ENCODE measurements at places on chromosomes 16 and 17.

DNA sequence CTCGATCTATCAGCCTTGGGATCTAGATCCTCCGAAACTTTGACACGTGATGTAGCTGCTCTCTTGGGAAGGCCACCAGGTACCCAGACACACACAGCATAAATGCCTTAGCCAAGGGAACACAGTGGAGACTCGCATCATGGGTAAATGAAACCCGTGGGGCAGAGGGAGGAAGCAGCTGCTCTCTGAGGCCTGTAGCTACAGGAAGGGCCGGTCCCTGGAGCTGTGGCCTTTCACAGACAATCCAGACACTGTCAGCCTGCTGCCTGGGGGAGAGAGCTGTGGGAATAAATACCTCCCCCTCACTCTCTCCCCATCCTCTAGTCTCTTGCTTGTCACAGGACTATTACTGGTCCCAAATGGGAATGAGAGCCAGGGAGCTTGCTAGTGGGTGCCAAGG, 351.2 kb downstream of the UTP18 start:
- DNase-seq: no peak

GRCh38 chr17:50144845-50145531, 5.5 kb downstream of the PPP1R9B start:
- DNase-seq: no peak

- DNase-seq: no peak
Measured at GRCh38 chr17:38404174-38404943, 23.9 kb upstream of the ARHGAP23 start.

DNA sequence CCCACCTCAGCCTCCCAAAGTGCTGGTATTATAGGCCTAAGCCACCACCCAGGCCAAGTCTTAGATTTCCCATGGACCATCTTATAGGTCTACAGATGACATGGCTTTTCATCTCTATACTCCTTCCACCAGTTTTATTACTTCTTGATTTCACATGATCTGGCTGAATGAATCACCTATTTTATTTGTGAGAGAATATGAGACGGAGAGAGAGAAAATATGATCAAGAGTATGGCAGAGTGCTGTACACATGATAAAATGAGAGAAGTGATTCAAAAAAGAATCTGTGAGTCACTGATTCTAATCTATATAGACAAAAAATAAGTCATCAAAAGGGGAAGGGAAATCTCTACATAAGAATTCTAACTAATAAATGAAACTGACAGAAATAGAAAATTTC, 13.7 kb downstream of the ACSM1 start:
- DNase-seq: no peak

GRCh38 chr17:66950325-66950724, 14.2 kb upstream of the CACNG4 start:
- no peak for DNase-seq

- DNase-seq: no peak
Measured at GRCh38 chr16:51062039-51062438, 89.0 kb downstream of the SALL1 start.

GRCh38 chr16:69554495-69554894, 11.3 kb upstream of the NFAT5 start:
- DNase-seq: no peak

- DNase-seq: no peak
Measured at GRCh38 chr16:3282103-3282729, 1.1 kb upstream of the ZNF263 start.

DNA sequence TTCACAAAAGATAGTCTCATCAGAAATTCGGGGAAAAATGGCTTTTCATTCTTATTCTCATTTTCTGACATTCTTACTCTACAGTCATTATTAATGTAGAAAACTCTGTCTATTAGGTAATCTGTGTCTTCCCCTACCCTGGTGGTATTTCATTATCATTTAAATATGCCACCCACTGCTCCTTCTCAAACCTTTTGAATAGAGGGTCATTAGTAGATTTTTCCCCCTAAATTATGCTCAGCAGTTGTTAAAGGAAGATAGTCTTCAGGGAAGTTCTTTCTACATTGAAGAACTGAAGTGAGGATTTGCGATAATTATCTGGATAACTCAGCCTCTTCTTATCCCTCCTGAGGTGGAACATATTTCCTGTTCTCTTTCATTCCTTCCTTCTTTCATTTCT, 989.5 kb upstream of the RBFOX1 start:
- DNase-seq: no peak

GRCh38 chr16:57708168-57708567, 13.6 kb downstream of the DRC7 start:
- DNase-seq: no peak

- no peak for DNase-seq
Measured at GRCh38 chr17:39246274-39246673, 20.5 kb upstream of the STAC2 start.

GRCh38 chr17:77420095-77420803, 279.5 kb downstream of the SEC14L1 start:
- no peak for DNase-seq

DNA sequence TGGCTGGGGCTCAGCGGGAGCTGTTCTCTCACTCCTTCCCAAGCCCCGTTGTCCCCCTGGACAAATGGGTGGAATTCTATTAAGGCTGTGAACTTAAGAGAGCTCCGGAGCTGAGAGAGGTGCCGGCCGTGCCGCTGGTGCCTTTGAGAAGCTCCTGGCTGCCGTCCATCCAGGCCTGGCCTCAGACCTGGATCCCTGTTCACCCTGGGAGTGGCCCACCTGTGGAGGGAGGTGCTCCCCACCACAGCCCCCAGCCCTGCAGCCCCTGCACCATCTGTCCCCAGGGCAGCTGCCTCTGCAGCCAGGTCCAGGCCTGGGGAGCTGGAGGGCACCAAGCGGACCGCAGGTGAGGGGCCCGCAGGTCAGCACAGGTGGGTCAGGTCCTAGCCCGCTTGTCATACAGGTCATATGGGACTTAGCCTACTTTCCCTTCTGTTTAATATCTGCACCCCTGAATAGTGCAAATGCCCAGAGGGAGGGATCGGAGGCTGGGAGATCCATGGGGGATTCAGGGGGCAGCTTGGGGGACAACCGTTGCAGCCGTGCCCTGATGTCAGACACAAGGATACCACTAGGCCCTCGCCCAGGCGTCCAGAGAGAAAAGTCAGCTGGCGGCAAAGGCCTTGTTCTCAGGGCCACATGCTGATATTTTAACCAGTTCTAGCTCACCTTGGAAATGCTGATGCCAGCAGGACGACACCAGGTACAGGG, 15.2 kb upstream of the METRNL start:
- DNase-seq: no peak

GRCh38 chr17:66964930-66965800, 658 bp downstream of the CACNG4 start:
- peak; percentile 21 for DNase-seq

GRCh38 chr17:60971515-60972369, 294.1 kb downstream of the BCAS3 start:
- peak; percentile 5 for DNase-seq

DNA sequence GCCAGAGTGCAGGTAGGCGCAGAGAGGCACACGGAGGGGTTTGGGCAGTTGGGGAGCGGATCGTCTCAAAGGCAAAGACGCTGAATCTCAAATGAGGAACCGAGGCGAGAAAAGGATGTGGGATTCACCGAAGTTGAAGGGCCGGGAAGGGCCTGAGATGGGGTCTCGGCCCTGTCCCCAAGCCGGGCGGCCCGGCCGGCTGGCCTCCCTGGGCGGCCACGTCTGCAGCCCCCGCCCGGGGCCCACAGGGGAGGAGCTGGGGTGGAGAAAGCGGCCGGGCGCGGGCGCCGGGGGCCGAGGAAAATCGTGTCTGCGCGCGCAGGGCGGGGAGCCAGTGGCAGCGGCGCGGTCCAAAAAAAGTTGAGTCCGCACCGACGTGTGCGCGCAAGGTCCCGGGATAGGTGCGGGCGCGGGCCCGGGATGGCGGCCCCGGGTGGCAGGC, 458 bp downstream of the SLC12A4 start:
- peak; percentile 27 for DNase-seq

GRCh38 chr17:82655038-82655479, 6.8 kb upstream of the WDR45B start:
- no peak for DNase-seq

GRCh38 chr17:11035681-11036080, 197.8 kb upstream of the PIRT start:
- DNase-seq: no peak

DNA sequence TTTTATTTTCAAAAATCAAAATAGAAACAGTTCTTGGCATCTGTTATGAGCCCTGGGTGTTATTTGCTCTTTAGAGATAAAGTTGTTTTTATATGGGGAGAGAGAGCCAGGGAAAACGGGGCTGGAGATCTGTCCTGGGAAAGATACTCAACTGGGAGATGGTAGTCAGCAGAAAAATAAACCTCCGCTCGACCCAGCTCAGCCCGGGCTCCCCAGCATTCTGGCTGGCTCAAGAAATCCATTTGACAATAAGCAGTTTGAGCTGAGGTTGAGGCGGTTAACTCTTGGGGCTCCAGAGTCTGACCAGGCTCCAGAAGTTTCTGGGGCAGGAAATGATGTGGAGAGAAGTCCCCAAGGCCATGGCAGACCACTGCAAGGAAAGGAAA, 151.9 kb downstream of the IRX5 start:
- no peak for DNase-seq

DNA sequence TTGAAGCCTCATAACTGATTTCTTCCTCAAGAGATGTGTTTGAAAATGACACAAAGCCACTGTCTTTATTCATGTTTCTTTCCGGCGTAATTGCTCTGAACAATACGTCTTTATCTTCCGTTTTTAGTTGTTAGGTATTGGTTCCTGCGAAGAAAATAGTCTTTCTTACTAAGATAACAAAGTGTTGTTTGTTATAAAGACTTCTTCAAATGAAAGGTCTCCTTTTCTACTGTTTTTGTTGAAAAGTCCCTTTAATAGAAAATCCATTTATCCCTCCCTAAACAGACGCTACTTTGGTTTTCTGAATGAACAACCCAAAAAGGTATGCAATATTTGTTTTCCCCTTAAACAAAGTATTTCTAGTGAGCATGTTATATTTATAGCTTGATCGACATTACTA, 469.1 kb downstream of the KCNJ18 start:
- no peak for DNase-seq

DNA sequence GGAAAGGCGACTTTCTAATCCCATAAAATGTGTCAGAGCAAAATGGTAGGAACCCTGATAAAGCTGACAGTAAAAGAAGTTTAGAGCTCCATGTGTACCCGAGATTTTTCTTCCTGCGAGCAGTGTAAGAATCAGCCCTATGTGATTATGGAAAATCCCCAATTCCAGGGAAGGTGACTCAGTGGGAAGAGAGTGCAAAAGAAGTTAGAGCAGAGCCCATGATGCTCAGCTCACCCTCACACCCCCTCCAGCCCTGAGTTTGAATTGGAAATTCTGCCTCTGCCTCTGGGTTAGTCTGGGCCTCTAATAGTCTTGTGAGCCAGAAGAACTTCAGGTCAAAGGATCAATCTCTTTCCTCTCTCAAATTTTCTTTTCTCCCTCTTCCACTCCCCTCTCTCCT, 12.5 kb downstream of the C17orf78 start:
- DNase-seq: no peak

GRCh38 chr17:53186001-53186400, 636.7 kb upstream of the KIF2B start:
- DNase-seq: no peak

- no peak for DNase-seq
Measured at GRCh38 chr16:49414671-49415070, 41.1 kb downstream of the C16orf78 start.

- DNase-seq: no peak
Measured at GRCh38 chr16:66741169-66741900, 10.1 kb downstream of the DYNC1LI2 start.

DNA sequence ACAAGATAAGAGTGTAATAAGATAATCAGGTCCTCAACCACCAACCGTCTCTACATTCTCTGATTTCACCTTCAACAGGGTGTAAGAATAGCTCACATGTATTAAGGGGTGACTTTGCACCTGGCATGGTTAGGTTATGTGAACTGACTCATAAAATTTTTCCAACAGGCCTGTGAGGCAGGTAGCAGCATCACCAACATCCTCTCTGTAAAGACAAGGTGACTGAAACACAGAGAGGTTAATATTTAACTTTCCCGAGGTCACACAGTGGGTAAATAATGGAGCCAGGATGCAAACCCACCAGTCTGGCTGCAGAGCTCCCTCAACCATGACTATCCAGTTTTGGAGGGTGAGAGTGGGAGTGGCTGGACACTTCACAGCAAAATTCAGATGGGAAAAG, 317.2 kb downstream of the C16orf95 start:
- no peak for DNase-seq

GRCh38 chr16:74372953-74373846, 2.9 kb upstream of the NPIPB15 start:
- no peak for DNase-seq

DNA sequence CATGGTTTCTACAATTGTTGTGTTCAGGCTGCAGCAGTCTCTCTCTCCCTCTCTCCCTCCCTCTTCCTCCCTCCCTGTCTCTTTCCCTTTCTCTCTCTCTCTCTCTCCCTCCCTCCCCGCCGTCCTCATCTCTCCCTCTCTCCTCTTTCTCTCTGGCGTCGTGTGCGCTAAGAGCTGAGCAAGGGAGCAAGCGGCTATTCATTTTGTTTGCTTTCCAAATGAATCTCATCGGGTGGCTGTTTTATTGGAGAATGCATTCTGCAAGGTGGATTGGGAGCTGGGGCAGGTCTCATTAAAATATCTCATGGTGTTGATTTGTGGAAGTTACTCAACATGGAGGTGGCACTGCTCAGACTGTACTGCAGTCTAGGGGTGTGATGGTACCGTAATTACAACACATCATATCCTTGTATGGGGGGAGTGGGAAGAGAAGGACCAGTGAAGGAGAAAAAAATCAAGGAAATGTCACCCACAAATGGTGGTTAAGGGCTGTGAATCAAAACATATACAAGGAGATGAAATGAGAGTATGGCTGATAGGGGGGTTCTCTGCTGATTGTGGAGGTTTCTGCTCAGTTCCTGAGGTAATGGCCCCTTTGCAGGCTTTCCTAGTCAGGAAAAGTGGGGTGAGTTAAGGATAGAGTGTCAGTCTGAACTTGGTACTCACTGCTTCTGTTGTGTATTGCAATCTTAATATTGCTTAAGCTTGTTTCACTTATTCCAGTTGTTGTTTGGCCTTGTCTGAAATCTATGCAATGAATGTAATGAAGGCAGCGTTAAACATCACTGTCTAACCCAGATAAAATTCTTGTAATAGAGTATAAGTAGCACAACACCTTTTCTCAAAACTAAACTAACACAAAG, 2.7 kb downstream of the MSL1 start:
- DNase-seq: no peak

- DNase-seq: no peak
Measured at GRCh38 chr16:11036040-11036439, 91.7 kb downstream of the CLEC16A start.

GRCh38 chr17:6426356-6427101, 8.4 kb downstream of the AIPL1 start:
- DNase-seq: no peak

- no peak for DNase-seq
Measured at GRCh38 chr17:37133136-37133535, 184.4 kb downstream of the AATF start.

All from activated T-cell treated with anti-CD3 and anti-CD28 coated beads for 48 hours (primary cell).